ENCODE measurements at places on chromosomes 13 and 19.

DNA sequence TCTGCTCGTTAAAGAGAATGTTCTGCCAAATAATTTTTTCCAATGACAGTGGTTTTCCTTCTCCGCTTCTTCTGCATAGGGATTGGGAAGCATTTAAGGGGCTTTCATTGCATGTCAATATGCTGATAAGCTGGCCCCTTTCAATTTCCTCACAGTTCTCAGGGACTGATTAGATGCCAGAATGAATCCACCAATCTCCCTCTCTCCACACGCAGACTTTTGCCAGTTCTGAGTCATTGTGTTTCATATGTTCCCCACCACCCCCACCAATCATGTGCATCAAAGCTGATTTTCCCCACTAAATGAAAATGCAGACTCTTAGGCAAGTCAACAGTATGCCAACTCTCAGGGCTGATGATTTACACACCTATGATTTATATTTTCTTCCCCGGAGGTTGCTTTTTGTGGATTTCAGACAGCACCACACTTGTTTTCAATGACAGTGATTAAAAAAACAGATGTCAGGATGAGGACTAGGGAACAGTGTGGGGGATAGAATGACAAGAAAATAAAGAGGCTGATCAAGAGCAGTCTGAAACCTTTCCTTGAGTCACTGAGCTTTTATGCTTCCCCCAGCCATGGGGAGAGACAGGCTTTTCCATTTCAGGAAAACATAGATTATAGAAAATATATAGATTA, 47.9 kb upstream of the C13orf42 start:
- DNase-seq, result peak; percentile 42

GRCh38 chr13:110634558-110634957, 19.2 kb downstream of the NAXD start:
- peak; percentile 66 for DNase-seq

DNA sequence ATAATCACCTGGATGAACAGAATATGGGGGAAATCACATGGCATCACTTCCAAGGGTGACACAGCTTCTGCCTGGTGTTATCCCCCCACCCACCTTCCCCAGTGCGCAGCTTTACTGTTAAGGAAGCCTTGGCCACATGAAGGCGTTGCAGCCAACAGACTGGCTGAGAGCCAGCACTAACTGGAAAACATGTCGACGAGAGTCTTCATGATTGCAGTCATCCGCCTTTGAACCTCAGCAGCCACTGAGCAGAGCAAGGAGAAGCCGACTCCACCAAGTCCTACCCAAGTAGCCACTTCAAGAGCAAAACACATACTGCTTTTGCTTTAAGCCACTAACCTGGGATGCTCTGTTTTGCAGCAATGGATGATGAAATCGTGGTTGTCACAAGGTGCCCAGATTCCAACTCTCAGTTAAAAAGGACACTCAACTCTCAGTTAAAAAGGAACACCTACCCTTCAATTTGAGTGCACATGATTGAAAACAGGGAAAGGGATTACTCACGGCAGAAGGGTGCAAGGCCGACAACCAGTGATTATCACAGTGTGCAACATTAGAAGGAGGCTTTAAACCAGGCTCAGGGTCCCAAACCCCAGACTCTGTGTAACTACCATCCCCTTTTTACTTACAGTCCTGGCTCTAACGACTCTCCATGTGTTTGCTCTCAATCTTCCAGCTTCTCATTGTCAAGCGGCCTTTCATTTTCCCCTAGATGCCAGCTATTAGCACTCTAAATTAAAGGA, 149.1 kb downstream of the KLF12 start:
- peak; percentile 9 for DNase-seq

GRCh38 chr13:111396457-111396856, 76.0 kb downstream of the TEX29 start:
- no peak for DNase-seq

DNA sequence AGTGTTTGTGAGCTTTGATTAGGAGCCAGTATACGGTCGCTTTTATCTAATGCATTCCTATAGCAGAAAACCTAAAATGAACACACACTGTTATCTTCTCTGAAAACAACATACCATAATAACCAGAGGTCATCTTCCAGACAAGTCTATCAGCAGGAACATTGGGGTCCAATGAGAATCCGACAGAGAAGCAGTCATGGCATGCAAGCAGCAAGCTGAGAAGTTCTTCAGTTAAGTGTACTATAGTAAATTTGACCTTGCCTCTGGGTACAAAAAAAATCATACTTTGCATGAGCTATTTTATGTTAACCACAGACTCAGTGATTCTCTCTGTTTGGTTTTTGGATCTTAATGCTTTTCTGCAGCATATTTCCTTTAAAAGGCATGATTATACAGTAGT, 1505.1 kb downstream of the PCDH9 start:
- peak; percentile 22 for DNase-seq

Measured in fibroblast of skin of right quadriceps (primary cell).